ENCODE measurements at places on chromosomes 13 and 19.

DNA sequence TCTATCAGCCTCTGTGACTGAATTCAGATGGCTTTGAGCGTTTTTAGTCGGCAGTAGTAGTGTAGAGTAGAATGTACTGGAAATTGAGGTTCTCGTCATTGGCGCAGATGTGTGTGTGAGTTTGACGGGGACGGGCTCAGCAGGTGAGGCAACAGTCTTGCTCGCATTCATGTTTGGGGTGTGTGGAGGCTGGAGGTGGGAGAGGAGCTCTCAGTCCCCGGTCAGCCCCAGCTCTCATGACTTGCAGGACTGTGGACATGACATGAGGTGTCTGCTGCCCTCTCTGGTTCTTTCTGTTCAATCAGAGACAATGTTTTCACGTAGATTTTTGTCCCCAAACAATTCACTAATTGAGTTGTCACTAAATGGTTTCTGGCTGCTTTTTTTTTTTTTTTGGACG is 57.2 kb downstream of the ING1 start:
- DNase-seq, result no peak

- DNase-seq, result no peak
Measured at GRCh38 chr13:79090552-79091124, 315.4 kb downstream of the RBM26 start.

DNA sequence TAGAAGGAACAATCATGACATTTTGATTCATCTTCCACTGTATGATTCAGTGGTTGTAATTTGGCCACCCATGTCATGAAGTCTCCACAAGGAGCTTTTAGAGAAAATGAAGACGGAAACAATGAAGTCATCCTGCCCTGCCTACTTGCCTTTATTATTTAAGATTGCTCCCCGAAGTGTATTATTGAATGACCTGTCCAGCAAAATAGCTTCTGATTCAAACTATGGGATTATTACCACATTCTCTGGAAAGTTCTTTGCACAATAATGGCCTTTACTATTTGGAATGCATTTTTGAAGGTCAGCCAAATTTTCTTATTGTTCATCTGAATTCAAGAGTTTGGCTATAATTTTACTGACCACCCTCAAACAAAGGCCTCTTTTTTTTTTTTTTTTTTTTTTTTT is 77.8 kb upstream of the RFC3 start:
- DNase-seq, result no peak

DNA sequence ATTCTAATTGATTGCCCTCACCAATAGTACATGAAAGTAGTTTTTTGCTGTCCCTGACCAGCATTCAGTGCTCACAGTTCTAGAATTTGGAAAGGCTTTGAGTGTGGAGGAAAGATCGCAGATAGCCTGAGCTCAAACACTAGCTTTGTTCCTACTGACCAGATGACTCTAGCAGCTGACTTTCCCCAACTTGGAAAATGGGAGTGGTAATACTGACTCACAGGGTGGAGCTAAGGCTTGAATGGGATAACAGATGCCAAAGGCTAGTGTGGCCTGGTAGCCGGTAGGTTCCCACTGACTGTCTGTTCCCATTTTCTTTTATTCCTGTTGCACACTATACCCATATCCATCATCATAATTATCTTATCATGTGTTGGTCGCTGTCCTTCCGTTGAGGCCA is 3.7 kb downstream of the ZSCAN22 start:
- no peak for DNase-seq

DNA sequence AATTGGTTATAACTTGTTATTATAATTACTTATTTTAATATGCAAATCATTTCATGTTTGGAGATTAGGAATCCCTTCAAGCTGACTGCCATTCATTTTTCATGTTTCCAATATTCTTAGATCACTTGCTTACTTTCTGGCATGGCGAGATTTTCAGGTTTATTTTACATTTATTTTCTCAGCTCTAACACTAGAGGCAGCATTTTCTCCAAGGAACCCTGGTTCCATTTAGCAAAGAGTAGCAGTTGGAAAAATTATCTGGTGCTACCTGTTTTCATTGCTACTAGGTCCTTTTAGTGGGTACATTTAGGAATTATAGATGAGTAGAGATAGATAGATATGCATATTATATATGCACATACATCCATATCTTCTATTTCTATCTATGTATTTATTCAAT is 90.9 kb upstream of the TRPC4 start:
- DNase-seq, result no peak

DNA sequence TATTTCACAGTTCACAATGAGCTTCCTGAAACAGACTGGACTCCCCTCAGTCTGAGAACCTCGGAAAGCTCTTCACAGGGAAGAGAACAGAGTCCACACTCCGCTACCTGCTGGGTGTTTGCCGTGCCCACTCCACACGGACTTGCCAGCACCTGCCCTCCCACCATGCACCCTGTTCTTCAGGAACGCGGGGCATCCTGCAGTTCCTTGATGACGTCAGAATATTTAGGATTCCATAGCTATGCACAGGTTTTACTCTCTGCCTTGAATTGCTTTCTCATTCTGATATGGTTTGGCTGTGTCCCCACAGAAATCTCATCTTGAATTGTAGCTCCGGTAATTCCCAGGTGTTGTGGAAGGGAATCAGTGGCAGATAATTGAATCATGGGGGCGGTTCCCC is 74.4 kb upstream of the FARP1 start:
- no peak for DNase-seq

DNA sequence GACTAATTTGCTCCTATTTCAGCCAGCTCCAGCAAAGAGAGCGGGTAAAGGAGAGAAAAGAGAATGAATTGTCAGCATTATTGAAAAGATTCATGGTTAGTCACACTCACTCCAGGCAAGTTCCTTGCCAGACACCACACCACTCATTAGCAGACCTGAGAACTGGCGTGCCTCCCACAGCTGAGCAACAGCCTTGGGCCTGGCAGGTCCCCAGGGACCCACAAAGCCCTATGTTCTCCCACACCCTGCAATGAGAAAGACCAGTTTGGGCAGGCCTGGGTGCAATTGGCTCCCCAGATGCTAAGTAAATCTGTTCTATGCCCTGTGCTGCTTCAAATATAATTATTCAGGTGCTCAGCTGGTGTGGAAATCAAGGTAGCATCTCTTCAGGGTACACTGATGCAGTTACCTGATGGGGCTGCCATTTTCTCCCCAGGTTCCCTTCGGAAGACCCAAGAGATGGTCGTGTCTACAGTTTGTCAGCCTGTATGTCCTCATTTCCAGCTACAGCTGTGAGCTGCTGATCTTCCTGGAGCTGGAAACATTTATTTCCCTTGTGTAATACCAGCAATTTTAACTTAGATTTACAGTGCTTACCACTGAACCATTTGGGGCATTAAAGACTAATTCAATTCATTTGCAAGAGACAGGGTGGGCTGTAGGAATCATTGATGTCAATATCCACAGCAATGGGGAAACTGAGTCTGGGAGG is 405.0 kb downstream of the COG6 start:
- DNase-seq, result no peak
